EH (cell line): ENCODE measurements at places on chromosomes 3 and 15.

DNA sequence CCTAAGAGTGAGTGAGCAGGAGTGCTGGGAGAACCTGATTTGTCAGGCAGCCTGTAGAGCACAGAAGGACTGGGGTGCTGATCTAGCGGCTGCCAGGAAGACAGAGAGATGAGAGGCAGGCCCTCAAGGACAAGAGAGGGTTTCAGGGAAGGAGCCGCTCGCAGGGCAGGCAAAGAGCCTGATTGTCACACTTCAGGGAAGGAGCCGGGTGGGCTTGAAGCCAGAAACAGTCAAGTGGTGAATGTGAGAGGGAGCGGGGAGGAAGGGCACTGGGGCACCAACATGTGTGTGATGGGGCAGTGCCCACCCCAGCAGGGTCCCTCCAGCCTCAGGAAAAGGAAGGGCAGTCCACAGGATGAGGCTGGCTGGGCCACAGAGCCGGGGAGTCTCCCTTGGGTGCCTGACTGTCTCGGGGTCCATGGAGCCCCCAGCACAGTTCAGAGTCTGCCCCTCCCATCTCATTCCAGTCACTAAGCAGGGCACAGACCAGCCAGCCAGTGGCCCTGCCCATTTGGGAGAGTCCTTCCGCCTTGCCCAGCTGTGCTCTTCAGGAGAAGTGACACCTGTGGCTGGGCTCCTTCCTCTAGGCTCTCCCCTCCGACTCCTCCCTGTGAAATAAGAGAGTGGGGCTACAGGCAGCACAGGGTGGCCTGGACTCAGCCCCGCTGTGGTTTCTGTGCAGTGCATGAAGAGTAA is 148.6 kb downstream of the RAB11A start:
- no peak for DNase-seq

- DNase-seq = no peak
Observed at GRCh38 chr15:70665599-70665998, 97.8 kb downstream of the UACA start.

DNA sequence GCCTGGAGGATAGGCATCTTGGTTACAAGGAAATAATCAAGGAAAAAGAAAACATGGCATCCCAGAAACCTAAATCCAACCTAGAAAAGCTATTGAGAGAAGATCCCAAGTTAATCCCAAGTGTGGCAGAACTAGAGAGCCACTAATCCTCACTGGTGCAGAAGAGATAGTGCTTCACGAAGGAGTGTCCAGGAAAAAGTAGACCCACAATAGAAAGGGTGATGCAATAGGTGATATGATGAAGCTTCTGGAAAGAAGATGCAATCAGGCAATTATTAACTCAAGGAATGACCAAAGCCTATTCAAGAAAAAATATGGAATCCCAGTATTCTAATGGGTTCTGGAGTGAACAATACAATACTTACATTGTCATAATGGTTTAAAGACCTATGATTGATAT is 95.2 kb downstream of the AQP9 start:
- no peak for DNase-seq

DNA sequence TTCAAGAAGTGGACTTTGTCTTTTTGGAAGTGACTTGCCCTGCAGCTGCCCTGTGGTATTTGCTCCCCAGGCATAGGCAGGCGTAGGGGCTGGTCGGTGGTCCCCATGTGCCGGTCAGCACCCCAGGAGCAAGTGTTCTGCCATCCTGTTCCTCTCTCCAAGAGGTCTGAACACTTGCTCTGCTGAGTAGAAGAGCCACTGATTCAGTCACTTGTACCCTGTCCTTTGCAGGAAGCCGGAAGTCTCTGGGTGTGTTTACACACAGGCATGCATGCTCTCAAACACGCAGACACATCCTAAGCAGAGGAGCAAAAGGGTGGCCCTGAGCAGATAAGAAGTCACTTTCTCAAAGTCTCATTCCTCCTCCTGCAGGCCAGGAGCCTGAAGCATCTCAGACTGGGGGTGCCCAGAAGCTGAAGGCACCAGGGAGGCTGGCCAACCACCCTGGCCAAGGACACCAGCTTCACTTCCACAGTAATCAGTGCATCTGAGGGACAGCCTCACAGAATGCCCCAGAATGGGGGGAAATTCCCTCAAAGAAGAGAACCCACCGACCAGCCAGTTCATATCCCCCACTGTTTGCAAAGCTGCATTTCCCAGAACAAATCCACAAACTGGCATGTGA is 88.7 kb upstream of the POMGNT2 start:
- DNase-seq = peak; percentile 32

DNA sequence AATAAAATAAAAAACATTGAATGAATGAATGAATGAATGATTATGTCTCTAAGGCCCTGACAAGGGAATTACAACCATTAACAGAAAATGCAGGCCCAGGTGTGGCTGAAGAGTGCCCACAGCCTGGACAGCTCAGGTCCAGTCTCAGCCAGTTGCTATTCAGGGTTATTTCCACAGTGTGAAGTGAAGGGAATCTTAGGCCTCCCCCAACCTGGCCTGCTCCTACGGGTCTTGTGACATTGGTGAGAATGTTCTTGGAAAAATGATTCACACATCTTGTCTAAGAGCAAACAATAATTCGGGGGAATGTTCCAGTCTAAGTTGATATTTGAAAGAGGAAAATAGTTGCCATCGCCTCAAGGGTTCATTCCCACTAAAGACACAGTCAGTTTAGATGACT is 37.0 kb downstream of the MINDY4B start:
- DNase-seq = no peak

DNA sequence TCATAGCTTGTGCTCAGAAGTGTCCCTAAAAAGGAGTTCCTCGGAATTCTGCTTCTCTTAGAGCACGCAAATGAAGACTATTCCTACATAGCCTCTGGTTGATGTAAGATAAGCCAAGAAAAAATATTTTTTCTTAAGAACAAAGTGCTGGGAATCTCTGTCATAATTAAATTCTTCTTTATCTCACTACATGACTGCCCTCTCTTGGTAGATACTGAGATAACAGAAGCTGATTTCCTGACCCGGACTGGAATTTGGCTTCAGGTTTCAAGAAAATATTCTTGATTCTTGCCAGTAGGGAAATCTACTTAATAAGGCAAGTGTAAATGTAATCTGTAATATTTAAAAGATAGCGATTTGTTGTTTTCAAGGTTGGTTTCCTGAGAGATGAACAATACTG is 31.3 kb upstream of the SETMAR start:
- DNase-seq = peak; percentile 30
